ENCODE measurements at places on chromosomes 2 and 18.

DNA sequence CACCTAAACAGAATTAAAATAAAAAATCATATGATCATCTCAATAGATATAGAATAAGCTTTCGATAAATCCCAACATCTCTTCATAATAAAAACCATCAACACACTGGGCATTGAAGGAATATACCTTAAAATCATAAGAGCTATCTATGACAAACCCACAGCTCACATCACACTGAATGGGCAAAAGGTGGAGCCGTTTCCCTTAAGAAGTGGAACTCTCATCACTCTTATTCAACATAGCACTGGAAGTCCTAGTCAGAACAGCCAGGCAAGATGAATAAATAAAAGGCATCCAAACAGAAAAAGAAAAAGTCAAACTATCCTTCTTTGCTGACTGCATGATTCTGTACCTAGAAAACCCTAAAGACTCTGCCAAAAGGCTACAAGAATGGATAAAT is 510.3 kb downstream of the ZNF804A start:
- no peak for DNase-seq

DNA sequence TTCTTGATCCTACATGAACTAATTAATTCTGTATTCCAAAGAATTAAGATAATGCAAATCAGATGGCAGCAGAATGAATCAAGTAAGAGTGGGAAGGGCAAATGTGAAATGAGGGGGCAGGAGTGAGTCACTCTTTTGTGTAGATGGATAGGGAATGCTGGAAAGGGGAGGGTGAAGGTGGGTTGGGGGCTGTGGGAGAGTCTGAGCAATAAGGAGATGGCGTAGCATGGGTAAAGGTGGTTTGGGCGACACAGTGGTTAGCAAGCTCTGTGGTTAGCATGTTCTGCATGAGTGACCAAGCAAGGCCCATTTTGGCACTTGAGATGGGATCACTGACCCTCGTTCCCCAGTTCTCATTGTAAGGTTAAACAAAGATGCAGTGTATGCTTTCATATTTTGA is 20.4 kb downstream of the GPD2 start:
- DNase-seq = no peak

- DNase-seq = no peak
These were observed 464.9 kb downstream of the CDH2 start for GRCh38 chr18:27712066-27712465.

GRCh38 chr2:212931271-212931670 is 220.1 kb downstream of the IKZF2 start:
- DNase-seq = no peak

GRCh38 chr18:6382963-6383362 is 31.7 kb downstream of the L3MBTL4 start:
- DNase-seq = no peak

DNA sequence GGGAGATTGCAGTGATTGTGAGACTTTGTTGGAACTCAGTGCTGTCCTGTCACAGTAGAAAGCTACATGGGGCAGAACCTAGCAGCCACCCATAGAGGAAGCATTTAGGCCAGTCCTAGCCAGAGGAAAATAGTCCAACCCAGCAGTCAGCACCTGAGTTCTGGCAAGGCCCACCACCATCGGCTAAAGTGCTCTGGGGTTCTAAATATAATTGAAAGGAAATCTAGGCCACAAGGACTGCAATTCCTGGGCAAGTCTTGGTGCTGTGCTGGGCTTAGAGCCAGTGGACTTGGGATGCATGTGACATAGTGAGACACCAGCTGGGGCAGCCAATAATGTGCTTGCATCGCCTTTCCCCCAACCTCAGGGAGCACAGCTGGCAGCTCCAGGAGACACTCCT is 28.9 kb upstream of the ACTR2 start:
- DNase-seq = no peak

GRCh38 chr18:59612381-59612780 is 84.8 kb downstream of the CCBE1 start:
- DNase-seq = no peak

- DNase-seq = no peak
These were observed 103.6 kb upstream of the SMAD2 start for GRCh38 chr18:48033790-48034650.

GRCh38 chr2:20178666-20179465 is 46.1 kb downstream of the SDC1 start:
- no peak for DNase-seq

DNA sequence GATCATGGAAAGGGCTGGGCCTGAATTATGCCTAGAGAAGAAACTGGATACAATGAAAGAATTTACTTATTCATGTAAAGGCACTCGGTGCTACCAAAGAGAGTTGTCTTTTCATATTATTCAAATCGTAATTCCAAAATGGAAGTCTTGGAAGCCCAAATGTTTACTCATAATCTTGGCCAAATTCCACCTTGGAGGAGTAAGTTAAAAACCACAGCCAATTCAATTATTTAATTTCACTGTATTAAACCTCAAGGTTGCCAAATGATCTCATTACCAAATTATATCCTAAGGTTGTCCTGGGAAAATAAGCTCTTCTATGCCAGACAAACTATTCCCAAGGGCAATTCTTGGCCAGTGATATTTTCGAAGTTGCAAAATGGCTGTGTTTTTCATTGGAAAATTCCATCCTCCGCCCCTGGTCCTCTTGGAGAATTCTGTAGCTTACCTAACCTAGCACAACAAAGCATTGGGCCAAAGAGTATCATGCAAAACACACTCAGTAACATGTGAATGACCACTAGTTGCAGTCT is 11.1 kb upstream of the VPS4B start:
- DNase-seq = no peak

DNA sequence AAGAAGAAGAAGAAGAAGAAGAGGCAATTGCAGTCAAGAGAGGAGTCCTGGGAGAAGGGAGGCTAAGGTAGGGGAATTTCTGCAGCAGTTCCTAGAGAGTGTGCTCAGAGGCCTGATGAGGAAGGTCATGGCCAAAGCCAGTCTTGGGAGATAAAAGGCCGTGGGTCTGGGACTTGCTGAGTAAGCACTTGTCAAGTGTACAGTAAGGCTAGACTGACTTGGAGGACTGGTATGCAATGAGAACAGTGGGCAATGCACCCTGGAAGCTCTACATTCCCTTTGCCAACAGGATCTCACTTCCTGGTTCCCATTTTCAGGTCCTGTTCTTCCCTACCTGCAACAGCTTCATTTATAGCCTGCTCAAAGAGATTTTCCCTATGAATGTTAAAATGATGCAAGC is 28.6 kb upstream of the CYP26B1 start:
- no peak for DNase-seq

DNA sequence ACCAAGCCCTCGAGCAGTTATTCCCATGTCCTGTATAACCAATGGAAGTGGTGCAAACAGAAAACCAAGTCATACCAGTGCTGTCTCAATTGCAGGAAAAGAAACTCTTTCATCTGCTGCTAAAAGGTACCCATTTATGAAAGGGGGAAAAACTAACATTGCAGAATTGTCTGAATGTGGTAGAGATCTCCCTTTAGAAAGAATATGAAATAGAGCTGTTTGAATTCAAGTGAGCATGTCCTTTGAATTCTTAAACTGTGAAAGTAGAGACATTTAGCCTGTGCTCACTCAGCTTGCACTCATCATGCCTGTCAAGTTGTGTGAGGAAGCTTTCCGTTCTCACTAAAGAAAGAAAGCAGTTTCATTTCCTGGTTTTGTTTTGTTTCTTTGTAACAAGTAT is 87.4 kb downstream of the EML4 start:
- no peak for DNase-seq

- DNase-seq = no peak
These were observed 124.4 kb downstream of the INHBB start for GRCh38 chr2:120470041-120470965.
